SJCRH30 (cell line): ENCODE measurements at places on chromosomes 7 and 10.
A peak's percentile ranks its signal among the peaks of the same experiment; 100 is the strongest.

- no peak for DNase-seq
Measured at GRCh38 chr10:91576096-91576545, 56.8 kb downstream of the PPP1R3C start.

GRCh38 chr7:22607180-22607579 lies 107.2 kb upstream of the STEAP1B start:
- DNase-seq, result no peak

DNA sequence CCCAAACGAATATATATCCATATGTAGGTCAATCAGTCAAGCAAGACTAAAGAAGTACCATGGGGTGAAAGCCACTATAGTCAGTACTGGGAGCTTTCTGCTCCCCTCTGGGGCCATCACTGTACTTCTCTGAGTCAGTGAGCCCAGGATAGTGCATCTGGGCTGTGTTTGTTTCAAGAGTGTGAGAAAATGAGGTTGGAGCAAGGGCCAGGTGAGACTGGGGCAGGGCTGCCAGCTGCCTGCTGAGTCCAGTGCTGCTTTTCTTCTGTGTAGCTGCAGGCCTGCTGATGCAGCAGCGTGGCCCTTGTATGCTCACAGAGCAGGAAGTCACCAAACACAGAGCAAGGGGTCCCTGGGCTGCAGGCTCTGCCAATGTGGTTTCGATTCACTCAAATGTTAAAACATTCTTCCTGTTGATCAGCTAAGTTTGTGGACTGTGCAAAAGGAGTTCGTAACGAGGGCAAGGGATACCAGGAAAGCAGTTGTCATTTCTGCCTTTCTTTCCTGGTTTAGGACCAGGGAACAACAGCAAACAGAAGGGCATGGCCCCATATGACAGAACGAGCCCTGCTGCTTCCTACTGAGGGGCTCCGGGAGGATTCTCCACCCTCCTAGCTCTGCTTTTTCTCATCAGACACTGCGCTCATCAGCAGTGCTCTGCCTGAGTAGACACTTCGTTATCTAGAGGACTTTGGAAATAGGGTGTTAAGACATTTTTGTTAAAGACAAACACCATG lies 65.4 kb upstream of the TNS3 start:
- no peak for DNase-seq

GRCh38 chr7:90396420-90396819 lies 6.8 kb upstream of the CLDN12 start:
- DNase-seq, result no peak

DNA sequence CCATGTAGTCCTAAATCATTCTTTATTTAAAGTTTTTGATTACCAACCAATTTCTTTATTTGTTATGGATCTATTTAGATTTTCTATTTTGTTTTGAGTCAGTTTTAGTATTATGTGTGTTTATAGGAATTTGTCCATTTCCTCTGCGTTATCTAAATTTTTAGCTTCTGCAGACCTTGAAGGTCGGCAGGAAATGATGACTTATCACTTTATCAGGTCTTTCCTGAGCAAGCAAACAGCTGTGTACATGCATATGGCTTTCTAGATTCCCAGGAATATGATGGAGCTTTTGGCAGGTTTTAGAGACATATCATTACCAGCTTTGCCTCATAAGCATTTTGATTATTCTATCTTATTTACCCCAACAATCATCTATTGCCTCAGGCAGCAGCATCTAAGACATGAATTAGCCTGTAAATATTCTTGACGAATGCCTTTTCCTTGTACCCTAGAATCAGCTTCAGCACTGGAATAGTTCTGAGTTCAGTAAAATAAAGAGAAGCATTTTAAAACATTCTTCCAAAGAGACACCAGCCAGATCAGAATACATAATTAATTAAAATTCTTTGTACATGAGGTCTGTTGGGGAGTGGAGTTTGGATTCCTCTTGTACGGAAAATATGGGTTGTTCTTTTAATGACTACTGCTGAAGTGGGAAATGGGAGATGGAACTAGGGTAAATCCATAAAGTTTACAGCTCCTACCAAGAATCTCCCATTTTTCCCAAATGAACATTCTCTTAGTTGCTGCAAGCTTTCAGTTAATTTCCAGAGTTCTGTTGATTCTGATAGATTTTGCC lies 408.8 kb upstream of the SEMA3C start:
- DNase-seq, result peak; percentile 31

- no peak for DNase-seq
Measured at GRCh38 chr10:96794836-96795733, 37.0 kb upstream of the LCOR start.

DNA sequence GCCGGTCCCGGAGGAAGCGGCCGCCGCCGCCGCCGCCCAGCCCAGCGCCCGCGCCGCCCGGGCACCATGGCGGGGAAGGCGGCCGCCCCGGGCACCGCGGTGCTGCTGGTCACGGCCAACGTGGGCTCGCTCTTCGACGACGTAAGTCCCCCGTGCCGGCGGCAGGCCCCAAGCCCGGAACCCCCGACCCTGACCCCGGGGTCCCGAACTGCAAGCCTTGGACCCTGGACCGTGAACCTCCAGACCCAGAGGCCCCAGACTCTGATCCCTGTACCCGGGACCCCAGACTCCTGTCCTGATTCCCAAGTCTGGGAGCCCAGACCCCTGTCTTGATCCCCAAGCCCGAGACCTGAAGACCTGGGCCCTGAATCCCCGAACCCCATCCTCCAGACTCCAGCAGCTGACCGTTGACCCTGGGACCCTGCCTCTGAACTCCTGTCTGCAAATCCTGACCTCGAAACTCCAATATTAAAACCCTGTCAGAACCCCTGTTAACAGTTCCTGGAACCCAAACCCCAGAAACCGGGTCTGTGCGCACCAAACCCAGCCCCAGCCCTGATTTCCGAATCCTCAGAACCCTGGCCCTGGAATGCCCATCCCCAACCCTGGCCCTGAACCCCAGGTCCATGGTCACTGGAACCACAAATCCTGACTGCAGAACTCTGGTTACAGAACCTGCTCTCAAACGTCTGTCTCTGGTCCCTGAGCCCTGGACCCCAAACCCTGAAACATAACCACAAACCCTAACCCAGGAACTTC lies 623 bp downstream of the INPP5A start:
- no peak for DNase-seq

DNA sequence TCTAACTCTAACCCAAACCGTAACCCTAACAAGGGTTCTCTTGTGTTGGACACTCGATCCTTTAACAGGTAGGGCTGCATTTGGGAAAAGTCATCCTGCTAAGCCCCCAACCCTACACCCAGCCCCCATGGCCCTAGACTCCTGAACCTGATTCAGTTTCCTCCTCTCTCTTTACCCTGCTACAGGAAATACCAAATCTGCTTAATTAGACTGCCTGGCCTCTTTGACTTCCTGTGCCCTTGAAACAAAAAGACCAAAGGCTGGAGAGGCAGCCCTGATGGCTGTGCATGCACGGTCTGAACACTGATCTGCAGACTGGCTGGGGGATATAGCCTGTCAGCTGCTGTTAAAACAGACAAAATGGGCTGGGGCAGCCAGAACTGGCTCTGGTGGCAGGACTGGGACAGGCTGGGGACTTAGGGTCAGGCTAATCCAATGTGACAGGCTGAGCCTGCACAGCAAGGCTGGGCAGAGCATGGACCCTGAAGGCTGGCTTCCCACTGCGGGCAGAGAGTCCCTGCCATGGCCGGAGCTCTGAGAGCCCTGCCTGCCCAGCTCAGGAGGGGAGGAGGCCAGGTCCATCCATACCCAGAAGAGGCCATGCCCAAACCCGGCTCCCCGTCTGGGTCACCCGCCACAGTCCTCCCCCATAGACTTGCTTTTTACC lies 51.0 kb upstream of the MSMB start:
- no peak for DNase-seq

DNA sequence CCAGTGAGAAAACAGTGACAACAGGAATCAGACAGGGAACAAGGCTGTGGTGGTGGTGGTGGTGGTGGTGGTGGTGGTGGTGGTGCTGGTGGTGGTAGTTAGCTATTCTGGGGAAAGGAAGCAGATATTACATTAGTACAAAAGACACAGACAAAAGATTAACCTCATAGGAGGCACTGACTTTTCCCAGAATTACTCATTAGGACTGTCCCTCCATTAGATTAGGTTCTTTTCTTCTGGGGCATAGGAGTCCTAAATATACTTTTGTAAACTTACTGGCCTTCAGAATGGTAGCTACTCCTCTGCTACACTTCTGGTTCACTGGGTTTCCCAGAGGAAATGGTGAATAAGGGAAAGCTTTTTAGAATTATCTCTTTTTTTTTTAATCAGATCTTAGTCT lies 156.6 kb upstream of the SEMA3D start:
- no peak for DNase-seq
